ENCODE measurements at places on chromosomes 7 and 10.

DNA sequence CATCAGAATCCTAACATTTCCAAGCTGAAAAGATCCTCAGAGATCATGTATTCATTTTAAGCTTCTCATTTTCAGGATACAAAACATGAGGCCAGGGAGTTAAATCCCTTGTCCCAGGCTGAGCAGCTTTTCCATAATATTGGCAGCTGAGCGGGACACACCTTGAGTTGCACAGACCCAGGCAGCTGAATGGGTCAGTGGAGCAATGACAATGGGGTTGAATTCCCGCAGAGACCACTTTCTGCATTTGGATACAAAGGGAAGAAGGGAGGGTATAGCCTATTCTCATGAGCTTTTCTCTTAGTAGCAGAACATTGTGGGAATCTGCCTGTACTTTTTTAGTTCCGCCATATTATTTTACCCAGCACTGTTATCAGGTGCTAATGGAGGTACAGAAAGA lies 49.5 kb downstream of the PRR15 start:
- no peak for DNase-seq

DNA sequence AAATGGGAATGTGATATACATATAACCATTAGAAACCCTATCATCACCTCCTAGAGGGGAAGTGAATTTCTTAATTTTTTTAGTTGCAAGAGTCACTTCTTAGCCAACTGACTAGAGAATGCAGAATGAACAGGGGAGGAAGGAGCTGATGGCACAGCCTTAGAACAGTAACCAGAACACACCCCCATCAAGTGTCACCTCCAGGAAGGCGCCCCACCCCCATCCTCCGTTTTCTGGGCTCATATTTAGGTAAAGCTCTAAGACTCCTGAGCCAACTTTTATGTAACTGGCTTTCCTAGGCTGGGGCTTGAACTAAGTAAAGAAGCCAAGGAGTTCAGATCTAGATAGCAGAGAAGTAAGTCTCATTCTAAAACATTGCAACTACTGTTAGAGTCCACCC lies 54.0 kb downstream of the COL17A1 start:
- no peak for DNase-seq

DNA sequence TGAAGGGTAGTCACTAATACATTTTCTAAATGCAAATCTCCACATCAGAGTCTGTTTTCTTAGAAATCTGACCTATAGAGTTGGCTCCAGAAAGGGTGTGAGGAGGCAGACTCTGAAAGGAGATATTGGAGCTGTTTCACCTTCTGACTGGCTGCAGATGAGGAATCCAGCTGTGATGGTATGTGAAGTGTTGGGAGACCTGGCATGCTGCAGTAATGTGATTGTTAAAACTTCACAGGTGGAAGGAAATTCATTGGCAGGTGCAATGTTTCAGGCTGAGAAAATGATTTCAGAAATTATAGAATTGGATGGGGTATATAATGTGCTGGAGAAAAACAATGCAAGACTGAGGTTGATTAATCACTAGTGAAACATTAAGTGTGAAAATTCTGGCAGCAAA lies 1134.0 kb upstream of the LRRN3 start:
- DNase-seq = no peak

- DNase-seq = no peak
Observed at GRCh38 chr7:50339990-50340500, 35.5 kb downstream of the IKZF1 start.

- DNase-seq = no peak
Observed at GRCh38 chr7:76347710-76348109, 11.1 kb downstream of the YWHAG start.

- no peak for DNase-seq
Observed at GRCh38 chr7:126447984-126448383, 804.8 kb downstream of the GRM8 start.

DNA sequence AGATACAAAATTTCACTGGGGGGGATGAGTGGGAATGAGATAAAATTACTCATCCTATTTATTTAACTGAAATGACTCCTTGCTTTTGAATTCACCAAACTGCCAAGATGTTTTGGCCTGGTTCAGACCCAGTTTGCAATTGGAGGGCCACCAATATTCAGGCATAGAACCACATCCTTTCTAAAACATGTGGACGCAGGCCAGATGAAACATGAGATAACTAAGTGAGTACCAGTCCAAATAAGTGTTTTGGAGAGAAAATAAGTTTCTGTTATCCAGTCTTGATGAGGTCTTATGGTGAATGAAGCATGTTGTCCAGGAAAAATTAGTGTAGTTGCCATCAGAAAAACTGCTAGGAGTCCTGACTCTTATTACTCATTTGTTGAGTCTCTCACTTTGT lies 36.3 kb upstream of the PDK4 start:
- no peak for DNase-seq

DNA sequence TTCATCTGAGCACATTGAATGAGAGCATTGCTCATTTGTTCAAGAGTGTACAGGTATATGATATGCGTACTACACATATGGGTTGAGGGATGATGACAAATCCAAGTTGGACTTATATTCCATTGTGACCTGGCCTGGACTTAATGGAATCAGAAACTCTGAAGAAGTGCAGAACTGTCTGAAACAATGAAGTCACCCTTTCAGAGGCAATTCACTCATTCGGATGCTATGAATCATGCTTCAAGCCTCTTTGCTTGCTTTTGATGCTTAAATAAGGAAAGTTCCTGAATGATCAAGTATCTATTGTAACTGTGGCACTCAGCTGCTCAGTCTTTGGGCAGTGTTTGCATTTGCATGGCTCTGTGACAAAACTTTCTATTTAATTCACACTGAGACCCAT lies 93.4 kb downstream of the ZNF365 start:
- DNase-seq = no peak

DNA sequence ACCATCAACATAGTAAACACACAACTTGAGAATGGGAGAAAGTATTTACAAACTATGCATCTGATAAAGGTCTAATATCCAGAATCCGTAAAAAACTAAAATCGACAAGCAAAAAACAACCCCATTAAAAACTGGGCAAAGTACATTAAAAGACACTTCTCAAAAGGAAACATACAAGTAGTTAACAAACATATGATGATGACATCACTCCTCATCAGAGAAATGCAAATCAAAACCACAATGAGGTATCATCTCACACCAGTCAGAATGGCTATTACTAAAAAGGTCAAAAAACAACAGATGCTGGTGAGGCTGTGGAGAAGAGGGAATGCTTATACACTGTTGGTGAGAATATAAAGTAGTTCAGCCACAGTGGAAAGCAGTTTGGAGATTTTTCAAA lies 125.1 kb downstream of the TFPI2 start:
- no peak for DNase-seq

GRCh38 chr7:96304573-96304972 lies 17.3 kb downstream of the SLC25A13 start:
- no peak for DNase-seq

DNA sequence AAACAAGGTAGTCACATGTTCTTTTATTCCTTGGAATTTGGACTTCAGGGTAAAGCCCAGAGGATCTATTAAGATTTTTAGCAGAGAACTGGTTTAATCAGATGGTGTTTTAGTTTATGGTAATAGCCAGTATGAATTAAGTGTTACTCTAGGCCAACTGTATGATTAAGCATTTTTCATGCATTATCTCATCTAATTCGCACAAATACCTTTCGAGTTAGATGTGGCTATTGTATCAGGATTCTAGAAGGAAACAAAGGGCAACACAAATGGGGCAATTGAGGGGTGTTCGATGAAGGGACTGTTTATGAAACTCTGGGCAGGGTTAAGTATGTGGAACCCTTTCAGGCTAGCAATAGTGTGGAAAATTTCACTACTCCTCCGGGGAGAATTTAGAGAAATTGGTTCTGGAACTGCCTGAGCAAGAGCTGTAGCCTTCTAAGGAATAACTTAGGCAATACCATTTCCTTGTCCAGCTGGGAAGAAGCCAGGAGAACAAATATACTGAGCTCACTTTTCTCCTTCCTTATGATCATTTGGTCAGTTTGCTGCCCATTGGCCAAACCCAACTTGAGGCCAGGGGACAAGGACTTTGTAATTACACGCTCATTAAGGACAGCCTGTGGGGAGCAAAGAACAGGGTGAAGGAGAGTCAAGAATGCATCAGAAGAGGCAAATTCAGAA lies 319.0 kb upstream of the FZD1 start:
- DNase-seq = no peak

- no peak for DNase-seq
Observed at GRCh38 chr7:159015454-159016410, 128.9 kb downstream of the VIPR2 start.

- DNase-seq = no peak
Observed at GRCh38 chr10:93548376-93549071, 17.9 kb upstream of the FFAR4 start.

GRCh38 chr7:54847921-54848320 lies 88.9 kb upstream of the SEC61G start:
- DNase-seq = no peak

DNA sequence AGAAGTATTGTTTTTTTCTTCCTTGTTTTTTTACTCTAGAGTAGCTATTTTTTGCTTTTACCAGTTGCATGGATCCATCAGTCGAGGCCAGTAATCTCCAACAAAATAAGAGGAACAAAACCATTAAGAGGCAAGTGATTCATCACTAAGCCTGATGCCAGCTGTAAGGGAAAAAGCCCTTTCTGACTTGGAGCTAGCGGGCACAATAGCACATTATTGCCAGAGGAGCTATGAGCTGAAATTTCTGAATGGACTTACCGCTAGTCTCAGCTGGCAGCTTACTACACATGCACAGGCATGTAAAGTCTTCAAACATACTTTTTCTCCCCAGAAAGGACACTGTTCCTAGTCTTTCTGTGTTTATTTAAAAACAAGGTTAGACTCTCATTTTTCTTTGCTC lies 41.6 kb upstream of the PTPRZ1 start:
- no peak for DNase-seq

- no peak for DNase-seq
Observed at GRCh38 chr10:14621037-14621436, 153.7 kb downstream of the FAM107B start.

DNA sequence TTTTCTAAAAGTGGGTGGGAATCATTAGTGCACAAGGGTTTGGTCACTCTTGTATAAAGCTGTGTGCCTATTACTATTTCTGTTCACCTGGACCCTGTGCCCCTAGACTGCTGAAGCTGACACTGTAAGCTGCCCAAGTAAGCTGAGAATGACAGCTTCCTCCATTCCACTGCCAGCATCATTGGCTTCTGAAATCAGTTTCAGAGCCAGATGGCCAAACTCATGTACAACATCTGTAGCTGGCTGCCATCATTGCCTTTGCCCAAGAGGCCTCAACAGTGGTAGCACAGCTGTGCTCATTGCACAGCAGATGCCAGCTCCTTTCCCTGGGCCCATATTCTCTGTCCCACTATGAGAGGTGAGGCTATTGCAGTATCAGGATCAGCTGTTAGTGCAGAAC lies 165.7 kb downstream of the CPEB3 start:
- no peak for DNase-seq

DNA sequence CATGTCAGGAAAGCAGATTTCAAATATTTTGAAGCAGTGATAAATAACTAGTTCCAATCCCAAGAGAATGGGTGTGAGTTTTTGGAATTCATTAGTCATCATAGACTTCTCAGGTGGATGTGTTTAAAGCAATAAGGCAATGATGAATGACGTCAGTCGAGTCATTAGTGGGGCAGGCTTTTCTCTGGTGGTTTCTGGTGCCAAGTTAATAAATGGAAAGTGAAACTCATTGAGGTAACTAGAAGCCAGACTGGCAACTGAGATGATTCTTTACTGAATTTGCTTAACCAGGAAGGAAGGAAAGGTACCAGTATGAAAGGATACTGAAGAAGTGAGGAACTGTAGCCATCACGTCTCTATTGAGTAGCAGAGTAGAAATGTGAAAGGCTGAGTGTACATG lies 311.0 kb downstream of the GPAM start:
- no peak for DNase-seq

DNA sequence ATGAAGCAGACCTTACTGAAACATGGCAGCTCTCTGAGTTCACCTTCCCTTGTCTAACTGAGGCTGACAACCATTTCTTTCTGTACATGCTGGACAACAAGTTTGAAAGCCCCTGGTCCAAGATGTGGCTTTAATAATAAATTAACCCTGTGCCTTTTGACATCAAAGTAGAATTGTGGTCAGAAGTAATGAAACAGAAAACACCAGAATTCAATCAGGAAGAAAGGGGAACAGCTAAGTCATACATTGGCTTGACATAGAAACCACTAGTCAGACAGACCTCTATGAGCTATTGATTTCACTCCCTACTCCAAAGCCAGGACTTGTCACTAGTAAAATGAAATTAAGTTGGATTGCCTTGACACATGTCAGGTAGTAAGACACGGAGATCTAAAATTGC lies 175.2 kb upstream of the ASAH2 start:
- DNase-seq = no peak

GRCh38 chr7:116663744-116664143 lies 8.3 kb upstream of the MET start:
- no peak for DNase-seq

GRCh38 chr10:102101152-102101551 lies 19.0 kb downstream of the LDB1 start:
- no peak for DNase-seq

DNA sequence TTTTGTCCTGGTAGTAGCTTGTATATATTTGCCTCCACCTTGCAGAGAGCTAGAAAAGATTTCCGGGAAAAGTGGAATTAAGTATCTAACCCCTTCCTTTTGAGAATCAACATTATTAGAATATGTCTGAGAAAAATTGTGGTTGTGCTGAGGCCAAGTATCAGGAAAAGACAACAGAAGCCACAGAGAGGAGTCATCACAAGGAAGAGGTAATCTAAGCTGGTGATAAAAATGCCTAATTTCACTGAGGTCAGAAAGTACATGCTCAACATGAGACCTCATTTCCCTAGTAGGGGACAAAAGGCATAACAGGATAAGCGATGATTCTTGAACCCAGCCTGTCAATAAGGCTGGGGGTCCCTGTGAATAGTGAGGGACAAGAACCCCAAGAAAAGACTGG lies 97.0 kb upstream of the PDE1C start:
- DNase-seq = no peak

GRCh38 chr7:132145466-132145865 lies 430.8 kb downstream of the PLXNA4 start:
- DNase-seq = no peak

DNA sequence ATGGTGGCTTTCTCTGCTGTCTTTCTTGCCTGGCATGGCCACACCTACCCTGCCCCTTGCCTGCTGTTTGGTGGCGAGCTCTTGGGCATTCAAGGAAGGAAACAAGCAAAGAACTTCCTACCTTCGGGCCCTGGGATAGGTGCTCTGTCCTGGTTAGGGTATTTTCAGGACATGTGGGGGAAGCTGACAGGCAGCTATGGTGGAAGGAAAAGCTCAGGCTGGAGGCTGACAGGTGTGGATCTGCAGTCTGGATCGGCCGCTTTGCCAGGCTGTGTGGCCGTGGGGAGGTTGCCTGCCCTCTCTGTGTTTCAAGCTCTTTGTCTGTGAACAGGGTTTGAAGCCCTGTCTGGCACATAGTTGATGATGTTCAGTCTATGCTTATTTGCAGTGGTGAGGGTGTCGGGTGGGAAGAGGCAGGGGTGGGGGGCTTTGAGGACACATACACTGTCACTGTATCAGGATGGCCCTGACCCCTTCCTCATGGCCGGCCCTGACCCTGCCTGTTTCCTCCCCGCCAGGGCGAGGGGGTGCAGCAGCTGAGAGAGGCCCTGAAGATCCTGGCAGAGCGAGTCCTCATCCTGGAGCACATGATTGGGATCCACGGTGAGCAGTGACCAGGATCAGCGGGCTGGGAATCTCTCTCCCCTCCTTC lies 73.7 kb downstream of the MYL10 start:
- DNase-seq = no peak

- no peak for DNase-seq
Observed at GRCh38 chr7:91182819-91183764, 81.1 kb upstream of the FZD1 start.

All from stimulated activated CD8-positive, alpha-beta memory T cell treated with anti-CD3 and anti-CD28 coated beads, Interleukin-2, amount 100 ng/mL, for 1 hour (primary cell).